ENCODE measurements at places on chromosomes 5 and 9.

- peak overlapping the region; percentile 56 for H3K4me3 ChIP-seq
- no peaks in the 10 kb centered on the region for H3K27me3 ChIP-seq
- no peak for DNase-seq
- no peaks in the 10 kb centered on the region for H3K36me3 ChIP-seq
- H3K4me1 ChIP-seq = peaks cover 10% of the 10 kb centered on the region
Observed at GRCh38 chr5:36607114-36607571, 737 bp downstream of the SLC1A3 start.

DNA sequence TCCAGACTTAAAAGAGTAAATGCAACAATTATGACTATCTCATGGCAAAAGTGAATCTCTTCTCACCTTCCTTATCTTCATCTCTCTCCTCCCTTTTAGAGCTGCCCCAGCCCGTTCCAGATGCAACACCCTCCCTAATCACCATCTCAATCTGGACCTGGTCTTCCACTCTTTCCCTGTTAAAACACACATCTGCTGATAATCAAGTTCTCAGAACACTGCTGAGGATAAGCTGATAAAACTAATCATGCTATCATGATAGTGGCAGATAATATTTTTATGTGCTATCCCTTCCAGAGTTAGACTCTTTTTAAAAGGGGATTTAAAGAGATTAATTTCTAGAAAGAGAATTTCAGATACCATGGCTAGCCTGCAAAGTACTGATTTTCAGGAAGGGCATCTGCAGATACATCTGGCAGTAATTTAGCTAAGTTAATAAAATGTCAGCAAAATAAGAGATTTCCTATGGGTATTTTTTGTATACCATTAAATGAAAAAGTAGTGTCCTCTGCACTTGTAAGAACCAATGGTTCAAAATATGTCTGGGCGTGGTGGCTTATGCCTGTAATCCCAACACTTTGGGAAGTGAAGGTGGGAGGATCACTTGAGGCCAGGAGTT is 17.2 kb downstream of the SGTB start:
- no peak overlapping the region for H3K4me3 ChIP-seq
- no peak overlapping the region for H3K27ac ChIP-seq
- no peak for DNase-seq
- H3K36me3 ChIP-seq = peaks cover 66% of the 10 kb centered on the region
- no peaks in the 10 kb centered on the region for H3K4me1 ChIP-seq

GRCh38 chr9:26240020-26240419 is 561.8 kb upstream of the TUSC1 start:
- H3K27me3 ChIP-seq = no peaks in the 10 kb centered on the region
- no peak for DNase-seq
- no peaks in the 10 kb centered on the region for H3K36me3 ChIP-seq
- H3K27ac ChIP-seq = no peak overlapping the region

GRCh38 chr9:98794802-98795201 is 1.6 kb downstream of the ANKS6 start:
- H3K27me3 ChIP-seq = no peaks in the 10 kb centered on the region
- H3K27ac ChIP-seq = no peak overlapping the region
- no peak overlapping the region for H3K4me3 ChIP-seq

DNA sequence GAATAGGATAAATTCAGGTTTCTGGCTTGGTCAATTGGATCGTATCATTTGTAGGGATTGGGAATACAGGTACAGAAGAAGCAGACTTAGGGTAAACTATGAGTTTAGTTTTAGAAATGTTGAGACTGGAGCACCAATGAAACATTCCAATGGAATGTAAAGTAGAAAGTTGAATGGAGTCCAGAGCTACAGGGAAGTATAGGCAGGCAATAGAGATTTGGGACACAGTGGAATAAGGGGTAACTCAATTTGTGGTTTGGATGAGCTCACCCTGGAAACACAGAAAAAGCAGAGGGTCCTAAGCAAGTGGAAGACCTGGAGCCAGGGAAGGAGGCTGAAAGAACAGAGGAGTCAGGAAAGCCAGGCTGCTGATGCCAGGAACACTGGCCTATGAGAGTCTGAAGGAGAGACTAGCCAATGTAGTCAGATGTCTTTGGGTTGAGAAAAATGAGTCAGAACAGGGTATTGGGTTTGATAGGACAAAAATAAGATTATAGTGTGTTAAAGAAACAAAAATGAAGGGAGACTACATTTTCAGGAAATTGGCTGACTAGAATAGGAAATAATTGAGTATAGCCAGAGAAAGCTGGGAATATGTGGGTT is 72.8 kb downstream of the STARD4 start:
- no peaks in the 10 kb centered on the region for H3K4me1 ChIP-seq
- H3K36me3 ChIP-seq = no peaks in the 10 kb centered on the region
- no peaks in the 10 kb centered on the region for H3K27me3 ChIP-seq

GRCh38 chr9:118418887-118419565 is 714.8 kb downstream of the TLR4 start:
- no peaks in the 10 kb centered on the region for H3K27me3 ChIP-seq
- no peak overlapping the region for H3K4me3 ChIP-seq
- H3K27ac ChIP-seq = no peak overlapping the region
- no peak for DNase-seq

Measured in esophagus muscularis mucosa (tissue), 4 donors.